Daoy (cell line): ENCODE measurements at places on chromosomes 12 and 14.
A peak's percentile ranks its signal among the peaks of the same experiment; 100 is the strongest.

GRCh38 chr14:101061411-101062064 lies 158.0 kb upstream of the RTL1 start:
- DNase-seq = no peak

DNA sequence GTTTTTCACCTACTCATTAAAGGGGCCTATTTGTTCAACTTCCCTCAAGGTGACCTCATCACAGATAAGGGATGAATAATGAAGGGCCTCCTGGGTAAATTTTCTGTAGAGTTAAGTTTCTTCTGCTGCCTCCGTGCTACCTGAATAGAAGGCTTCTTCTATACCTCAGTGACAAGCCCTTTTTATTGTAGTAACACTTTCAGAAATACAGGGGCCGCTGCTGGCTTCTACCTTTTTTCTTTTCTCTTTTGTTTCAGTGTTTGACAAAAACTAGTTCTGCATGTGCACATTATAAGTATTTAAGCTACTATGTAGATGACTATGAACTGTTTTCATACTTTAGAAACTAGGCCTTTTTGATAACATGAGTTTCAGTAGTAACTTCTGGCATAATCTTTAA lies 207.0 kb downstream of the NAV3 start:
- no peak for DNase-seq

DNA sequence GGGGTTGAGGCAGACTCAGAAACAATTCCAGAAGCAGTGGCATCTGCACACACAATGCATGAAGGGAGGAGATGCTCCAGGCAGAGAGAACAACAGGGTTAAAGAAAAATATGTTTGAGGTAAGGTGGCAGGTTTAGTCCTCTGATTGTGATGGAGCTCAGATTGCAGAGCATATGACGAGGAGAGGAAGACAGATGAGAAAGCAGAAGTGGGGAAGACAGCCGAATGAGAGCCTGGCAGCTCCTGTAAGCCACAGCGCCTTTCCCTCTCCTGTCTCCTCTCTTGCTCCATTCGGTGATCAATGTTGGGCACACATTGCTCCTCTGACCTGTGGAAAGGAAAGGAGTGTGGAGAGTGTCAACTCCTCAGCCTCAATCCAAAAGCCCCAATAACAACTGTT lies 372.2 kb downstream of the GXYLT1 start:
- DNase-seq = no peak

GRCh38 chr14:104502060-104502459 lies 77.5 kb upstream of the C14orf180 start:
- DNase-seq = no peak

GRCh38 chr12:25767606-25768005 lies 190.9 kb upstream of the RASSF8 start:
- DNase-seq = no peak

DNA sequence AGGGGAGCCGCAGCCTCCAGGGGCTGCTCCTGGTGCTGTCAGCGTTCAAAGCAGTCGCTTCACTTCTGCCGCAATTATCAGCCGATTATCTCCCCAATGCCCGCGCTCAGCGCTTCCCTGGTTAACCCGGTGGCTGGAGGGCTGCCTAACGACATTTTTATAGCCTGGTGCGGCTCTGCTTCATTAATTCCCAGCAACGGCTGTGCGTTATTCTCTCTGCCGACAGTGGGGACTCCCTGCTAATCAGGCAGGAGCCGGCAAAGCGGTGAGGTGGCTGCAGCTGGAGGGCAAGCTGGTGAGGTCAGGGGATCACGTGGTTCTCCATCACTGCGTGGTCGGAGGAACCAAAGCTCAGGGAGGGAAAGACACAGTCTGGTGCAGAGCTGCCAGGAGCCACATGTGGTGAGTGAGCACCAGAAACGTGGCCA lies 62.9 kb downstream of the GLRX5 start:
- DNase-seq = peak; percentile 84

DNA sequence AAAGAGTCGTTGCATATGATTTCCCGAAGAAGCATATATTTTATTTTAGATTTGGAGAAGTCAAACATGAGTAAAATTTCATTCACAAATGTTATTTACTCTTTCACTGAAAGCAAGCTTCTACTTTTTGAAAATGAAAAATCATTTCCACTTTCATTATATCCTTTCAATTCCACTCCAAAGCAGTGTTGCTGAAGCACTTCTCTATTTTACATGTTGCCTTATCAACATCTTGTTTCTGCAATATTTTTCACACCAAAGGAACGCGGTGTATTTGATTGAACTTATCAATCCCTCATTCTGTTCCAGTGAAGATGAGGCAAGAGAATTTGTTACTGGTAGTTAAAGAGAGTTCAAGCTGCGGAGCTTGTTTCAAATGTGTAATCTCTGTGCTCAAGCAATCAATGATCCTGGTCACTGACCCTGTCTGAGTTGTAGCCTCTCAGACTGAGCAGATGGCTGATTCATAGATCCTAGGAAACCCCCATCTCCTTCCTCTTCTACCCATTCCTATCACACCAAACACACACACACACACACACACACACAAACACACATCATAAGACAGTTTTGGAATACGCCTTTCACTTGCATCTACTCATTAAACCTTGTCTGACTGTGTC lies 236.2 kb upstream of the FLRT2 start:
- DNase-seq = no peak

DNA sequence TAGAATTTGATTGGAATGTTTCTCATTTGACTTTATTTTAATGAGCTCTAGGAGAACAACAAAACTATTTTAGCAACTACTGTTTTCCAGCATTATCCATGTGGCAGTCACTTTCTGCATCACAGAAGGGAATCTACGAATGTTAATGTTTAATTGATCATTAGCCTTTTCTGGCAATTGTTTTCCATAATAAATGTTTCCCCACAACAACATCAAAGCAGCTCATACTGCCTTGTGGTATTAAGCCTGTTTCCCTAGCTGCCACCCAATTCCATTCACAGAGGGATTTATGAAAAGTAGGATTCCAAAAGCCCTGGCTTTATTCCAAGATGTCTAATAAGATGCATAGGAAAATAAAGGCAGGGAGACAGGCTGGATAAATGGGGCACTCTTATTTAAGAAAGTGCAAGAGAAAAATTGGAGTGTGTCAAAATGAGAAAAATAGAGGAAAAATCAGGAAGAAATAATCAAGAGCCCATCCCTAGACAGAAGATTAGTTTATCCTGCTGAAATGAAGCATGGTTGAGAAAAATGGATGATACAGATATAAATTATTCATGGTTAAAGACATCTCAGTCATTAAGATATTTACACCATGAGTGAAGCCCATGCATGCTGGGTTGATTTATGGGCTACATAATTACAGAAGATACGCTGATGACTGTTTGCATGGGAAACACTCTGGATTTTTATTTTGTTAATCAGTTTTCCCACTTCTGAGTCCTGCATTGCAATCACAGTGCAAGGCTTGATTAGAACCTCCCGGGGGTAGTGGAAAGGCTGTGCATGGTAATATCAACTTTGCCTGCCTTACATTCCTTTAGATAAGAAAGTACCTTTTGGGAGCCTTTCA lies 180.3 kb downstream of the HELB start:
- DNase-seq = no peak

- DNase-seq = no peak
These were observed 273.1 kb upstream of the RTL1 start for GRCh38 chr14:101176535-101177205.

DNA sequence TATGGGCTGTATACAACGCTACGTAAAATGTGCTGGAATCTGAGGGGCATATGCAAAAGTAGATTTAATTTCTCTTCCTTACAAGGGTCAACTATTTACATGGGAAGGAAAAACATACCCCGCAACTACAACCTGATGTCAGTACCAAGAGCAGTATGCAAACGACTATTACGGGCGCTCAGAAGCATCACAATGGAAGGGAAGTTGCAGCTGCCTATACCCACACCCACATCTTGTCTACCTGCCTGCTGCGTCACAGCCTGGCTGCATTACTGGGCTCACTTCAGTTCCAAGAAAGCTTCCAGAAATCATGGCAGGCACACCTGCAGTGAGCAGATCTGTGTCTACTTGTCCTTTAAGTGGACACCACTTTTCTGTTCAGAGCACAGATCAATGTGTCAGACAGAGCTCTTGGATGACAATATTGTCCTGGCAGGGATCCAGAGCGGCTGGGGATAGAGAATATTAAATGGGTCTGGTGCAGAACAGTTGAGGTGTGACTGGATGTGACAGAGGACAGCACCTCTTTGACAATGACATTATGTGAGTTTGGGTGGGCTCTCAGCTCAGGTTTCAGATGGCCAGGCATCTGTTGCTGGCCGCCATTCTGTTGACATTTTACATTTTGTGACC lies 41.5 kb upstream of the GNG2 start:
- no peak for DNase-seq

DNA sequence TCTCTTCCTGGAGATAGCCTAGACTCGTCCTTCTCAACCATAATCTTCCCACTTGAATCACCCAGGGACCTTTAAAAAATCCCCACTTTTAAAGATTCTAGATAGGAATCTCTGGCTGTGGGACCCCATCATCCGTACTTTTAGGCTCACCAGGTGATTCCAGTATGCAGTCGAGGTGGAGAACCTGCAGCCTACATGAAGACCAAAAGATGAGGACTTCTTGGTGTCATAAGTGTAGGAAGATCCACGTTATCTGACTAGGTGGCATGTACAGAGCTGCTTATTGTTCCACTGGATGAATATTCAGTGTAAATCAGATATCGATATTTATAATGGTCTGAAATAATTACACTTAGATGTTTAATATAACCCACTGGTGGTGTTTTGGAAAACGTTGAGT lies 2.6 kb downstream of the PRKCH start:
- no peak for DNase-seq

DNA sequence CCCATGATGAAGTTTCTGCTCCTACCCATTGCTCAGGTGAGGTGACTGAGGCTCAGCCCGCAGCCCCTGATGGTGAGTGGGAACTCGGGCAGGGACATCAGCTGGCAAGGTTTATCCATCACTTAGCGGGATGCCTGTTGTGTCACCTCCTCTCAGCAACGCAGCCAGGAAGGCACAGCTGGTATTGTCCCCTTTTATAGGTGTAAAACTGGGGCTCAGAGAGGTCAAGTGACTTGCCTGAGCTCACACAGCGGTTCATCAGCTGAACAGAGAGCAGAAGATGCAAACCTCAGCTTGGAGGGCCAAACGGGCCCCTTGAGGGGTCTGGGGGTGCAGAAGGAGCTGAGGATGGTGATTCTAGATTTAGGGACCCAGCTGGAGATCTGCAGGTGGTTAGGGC lies 143.6 kb downstream of the PHETA1 start:
- DNase-seq = no peak

DNA sequence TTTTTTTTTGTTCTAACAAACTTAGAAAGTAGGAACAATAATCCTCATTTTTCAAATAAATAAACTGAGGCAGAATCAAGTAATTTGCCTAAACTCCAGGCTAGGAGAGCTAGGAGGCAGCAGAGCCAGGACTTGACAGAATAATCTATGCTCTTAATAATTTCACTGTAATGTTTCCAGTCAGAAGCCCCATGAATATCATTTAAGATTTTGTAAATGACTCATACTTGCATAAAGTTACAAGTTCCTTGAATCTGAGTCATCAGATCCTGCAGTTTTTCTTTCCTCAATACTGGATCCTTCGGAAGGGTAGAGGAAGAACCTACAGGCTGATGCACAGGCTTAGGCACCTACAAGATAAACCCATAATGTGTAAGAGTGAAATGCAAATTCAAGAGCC lies 29.0 kb downstream of the CAPRIN2 start:
- DNase-seq = peak; percentile 63

GRCh38 chr14:54857830-54858269 lies 44.8 kb downstream of the GCH1 start:
- DNase-seq = no peak

- DNase-seq = peak; percentile 68
These were observed 921 bp downstream of the RAD51B start for GRCh38 chr14:67820428-67820971.

- DNase-seq = peak; percentile 63
These were observed 42.6 kb upstream of the C12orf42 start for GRCh38 chr12:103538397-103538796.

- no peak for DNase-seq
These were observed 37.5 kb downstream of the TMEM260 start for GRCh38 chr14:56617084-56617483.

DNA sequence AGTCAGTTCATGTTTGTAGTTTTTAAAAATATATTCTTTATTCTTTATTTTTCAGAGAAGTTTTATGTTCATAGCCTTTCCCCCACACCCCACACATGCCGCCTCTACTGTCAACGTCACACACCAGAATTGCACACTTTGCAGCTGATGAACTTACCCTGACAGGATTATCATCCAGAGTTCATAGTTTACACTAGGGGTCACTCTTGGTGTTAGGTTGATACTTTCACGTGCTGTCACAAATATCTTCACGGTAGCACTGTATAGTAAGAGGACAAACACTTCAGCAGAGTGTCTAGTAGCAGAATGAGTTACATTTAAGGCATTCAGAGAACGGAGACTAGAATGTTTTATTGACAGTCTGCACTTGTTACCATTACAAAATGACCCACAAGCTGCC lies 5.1 kb downstream of the DPPA3 start:
- DNase-seq = peak; percentile 9

DNA sequence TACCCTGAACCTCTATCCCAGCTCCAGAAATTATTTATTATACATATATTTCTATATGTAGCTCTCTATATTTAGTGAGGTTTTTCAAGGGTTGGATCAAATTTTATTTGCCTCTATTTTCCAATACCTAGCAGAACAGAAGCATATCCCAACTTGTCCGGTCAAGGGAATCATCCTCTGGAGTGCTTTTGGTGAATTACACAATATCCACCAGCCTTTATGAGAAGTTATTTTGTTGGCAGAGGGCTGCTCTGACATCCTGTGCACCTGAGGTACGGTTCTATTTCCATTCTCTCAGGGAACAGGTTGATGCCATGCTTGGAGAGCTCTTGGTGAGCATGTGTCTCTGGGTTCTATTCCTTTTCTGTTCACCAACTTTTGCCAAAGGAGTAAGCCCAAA lies 1056.4 kb downstream of the GALC start:
- DNase-seq = no peak

DNA sequence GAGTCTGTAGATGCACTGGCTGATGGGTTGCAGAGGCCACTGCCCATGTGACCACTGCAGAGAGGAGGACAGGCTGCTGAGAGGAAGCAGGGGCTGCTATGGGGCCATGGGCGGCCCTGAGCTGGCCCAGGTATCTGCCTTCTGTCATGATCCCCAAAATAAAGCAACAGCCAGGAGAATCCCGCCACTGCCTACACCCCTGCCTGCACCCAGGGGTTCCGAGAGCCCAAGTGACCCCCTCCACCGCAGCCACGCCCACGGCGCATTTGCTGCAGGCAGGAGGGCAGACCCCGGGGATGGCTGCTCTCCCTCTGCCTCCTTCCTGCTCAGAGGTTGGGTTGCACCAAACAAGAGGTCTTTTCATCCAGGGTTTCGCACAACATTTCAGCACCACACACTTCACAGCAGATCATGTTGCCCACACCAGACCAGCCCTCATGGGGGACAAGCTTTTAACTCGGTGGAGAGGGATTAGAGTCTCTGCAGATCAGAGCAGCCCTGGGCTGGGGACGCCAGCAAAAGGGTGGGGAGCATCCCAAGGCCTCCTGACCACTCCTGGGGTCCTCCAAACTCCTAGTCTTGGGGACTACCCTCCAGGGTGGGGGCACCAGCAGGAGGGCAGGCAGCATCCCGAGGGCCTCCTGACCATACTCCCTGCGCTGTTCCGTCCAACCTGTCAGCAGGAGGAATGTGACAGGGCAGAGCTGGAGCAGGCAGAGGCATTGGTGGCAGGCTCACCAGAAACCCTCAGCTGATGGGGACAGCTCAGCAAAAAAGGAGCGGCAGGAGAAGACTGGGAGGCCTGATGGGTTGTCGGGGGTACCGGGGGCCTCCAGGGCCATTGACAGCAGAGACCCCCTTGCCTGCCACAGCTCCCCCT lies 14.1 kb downstream of the CCDC85C start:
- no peak for DNase-seq
